ENCODE measurements at places on chromosomes 11 and 22.

DNA sequence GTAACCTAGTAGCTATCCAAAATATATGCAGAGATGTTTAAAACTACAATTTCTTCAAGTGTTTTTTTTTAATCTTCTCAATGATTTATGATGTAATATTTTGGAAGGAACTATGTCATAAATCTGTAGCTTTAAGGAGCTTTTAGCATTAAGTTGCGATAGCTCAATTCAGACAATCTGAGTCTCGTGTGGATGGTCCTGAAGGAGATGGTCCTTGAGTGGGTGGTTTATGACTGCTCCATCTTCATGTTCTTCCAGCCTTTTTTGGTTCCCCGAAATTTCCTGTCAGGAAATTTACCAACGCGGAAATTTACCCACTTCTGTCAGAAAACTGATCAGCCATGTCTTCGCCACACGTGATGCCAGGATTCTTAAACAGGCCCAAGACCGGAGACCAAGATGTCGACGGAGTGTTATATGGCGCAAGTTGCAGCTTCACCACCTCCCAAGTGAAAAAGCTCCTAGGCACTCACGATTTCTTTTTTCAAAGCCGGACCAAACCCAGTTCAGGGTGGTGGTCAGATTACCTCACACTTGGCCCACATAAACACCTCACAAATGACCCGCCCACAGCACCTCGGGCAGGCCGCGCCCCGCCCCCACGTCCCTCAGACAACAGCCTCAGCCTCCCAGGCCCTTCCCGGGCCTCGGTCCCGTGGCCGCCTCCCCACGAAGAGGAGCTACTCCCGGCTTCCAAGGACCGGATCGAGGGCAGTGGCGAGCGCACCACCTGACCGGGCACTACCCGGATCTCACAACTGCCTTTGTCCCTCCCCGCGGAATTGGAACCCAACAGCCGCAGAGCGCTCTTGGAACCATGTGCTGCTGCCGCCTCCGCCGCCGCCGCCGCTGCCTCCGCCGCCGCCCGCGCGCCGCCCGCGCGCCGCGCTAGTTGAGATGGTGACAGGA lies at the start of gene MORC2:
Gene MORC2, minus strand, starts transcription at position 760 of the 909 bp plus-strand sequence. CDS start 885 bp downstream, outside the sequence.
- no peak for DNase-seq

DNA sequence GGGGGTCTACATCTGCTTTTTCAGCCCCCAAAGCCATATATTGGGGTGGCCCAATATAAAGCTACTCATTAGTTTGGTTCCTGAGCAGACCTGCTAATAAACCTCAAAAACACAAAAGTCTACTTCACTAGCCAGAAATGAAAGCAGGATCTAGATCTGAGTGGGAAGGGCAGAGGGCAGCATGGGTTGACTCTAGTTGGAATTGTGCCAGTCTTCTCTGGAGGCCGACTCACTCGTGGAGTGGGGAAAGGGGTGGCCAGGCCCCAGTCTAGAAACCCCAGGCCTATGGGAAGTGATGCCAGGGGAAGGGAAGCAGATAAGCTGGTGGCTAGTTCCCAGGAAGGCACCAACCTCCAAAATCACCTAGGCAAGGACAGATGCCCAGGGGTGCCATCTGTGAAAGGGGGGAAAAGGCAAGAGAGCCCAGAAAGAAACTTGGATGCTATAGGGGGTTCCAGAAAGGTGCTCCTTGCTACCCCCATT lies 5.3 kb downstream of the PATZ1 start:
- DNase-seq = no peak

DNA sequence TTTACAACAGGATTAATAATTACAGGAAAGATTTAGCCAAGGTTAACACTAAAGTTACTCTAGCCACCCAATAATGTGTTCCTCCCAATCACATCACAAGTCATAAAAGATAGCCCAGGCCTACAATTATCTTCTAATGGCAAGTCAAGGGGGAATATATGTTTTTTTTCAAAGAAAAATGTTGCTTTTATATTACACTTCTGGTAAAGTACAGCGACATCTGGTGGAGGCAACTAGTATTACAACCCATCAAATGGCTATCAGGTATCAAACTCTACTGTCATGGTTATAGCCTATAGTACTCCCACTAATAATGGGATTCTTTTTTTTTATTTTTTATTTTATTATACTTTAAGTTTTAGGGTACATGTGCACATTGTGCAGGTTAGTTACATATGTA lies 71.8 kb downstream of the XRRA1 start:
- no peak for DNase-seq

- DNase-seq = no peak
Measured at GRCh38 chr11:46362156-46363030, 15.1 kb downstream of the DGKZ start.

GRCh38 chr11:9952511-9953196 lies 288.8 kb downstream of the SWAP70 start:
- DNase-seq = no peak

- DNase-seq = no peak
Measured at GRCh38 chr11:85847436-85847835, 7.7 kb upstream of the CCDC83 start.

DNA sequence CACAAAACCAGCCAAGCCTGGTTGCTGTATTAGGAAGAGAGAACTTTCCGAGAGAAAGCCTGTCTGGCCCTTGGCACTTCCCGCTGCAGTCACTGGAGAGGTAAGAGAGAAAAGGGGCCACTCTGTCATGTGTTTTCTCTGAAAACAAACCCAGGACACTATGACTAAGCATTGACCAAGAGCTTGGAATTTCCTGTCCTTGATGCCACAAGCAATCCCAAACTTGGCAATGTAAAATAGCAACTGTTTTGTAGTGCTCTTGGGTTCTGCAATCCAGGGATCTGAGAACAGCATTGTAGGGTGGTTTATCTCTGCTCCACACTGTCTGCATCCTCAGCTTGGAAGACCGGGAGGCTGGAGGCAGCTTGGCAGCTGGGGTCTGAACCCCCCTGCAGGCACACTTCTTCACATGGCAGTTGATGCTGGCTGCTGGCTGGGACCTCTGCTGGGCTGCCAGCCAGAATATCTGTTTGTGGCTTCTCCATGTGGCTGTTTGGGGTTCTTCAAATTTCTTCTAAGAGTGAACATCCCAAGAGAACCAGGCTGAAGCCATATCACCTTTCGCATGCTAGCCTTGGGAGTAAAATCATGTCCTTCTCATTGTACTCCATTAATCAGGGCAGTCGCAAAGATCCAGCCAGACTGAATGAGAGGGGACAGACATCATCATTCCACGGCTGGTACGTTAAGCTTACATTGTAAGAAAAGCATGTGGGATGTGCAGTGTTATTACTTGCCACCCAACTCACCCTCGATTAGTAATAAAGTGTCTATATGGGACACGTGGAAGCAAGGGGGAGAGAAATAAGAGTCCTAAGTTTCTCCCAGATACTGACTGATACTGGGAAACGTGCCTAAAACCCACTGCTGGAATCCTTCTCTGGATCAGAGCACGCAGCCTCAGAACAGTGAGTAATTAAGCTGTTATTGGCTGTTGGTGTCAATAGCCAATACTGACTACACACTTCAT lies 537.4 kb upstream of the B3GAT1 start:
- no peak for DNase-seq

GRCh38 chr22:17639247-17639741 lies 737 bp downstream of the BCL2L13 start:
- peak; percentile 37 for DNase-seq

DNA sequence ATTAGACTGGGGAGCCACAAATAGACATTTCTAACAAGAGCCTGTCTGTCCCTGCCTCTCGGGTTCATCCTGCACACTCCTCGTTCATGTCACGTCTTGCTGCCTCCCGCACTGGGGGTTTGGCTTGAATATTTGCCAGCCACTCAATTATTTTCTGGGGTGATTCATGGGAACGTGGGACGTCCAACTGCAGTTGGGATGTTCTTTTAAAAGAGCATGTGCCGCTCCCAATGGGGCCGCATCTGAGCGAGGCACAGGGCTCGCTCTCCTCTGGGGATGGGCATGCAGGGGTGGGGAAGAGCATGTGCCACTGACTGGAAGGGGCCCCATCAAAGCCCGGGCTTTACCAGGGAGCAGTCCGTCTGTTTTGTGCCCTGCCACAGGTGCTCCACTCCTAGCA lies 43.4 kb downstream of the PARVG start:
- DNase-seq = no peak

DNA sequence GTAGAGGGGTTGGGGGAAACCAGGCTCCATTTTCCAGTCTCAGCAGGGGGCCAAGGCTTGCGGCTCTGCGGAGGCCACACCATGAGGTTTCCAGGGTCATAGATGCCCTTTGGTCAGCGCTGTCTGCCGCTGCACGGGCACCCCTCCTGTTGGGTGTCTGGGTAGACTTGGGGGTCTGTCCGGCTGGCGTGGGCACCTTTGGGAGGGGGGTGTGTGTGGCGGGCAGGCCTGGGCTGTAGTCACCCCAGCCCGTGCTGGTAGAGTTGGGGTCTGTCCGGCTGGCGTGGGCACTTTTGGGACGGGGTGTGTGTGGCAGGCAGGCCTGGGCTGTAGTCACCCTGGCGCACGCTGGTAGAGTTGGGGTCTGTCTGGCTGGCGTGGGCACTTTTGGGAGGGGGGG lies 18.6 kb downstream of the LSP1 start:
- DNase-seq = no peak

DNA sequence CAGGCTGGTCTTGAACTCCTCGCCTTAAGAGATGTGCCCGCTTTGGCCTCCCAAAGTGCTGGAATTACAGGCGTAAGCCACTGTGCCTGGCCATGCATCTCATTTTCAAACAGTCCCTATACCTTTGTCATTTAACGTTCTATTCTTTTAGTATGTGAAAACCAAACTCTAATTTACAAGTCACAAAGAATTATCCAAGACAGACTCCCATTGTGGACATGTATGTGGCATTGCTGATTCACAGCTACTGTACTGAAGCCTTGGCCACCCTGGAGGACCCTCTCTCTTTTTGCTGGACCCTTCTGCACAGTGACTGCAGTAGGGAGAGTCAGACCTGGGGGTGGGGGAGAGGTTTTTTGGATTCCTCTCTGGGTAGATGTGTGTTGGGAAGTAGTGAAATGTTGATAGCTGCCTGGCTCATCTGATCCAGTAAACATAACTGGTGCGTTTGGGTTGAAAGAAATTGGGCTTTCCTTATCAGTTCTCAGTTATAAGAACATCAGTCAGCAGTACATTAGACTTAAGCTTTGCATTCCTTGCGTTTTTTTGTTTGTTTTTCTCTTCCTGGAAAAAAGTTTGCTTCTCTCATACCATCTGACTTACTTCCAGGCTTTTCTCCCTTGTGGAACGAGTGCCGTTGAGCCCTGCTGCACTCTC lies 65.9 kb downstream of the MED15 start:
- DNase-seq = no peak

- no peak for DNase-seq
Measured at GRCh38 chr11:78168539-78169477, 19.6 kb downstream of the KCTD21 start.

GRCh38 chr22:48923996-48924395 lies 903.7 kb downstream of the BRD1 start:
- no peak for DNase-seq

DNA sequence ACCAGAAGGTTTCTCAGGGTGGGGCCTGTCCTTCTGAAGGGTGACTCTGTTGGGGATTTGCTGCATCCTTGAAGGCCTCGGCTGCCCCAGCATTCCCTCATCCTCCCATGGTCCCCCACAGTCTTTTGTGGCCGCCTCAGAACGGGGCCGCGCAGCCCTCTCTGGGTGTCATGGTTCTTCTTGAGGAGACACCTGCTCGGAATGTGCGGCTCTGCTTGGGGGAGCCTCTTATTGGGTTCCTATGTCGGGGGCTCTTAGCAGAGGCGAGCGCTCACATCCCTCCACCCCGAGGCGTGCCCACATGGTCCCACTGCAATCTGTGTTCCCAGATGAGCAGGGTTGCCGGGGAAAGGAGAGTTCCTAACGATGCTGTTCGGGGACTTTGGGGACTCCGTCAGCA lies 1008.4 kb downstream of the BRD1 start:
- no peak for DNase-seq

DNA sequence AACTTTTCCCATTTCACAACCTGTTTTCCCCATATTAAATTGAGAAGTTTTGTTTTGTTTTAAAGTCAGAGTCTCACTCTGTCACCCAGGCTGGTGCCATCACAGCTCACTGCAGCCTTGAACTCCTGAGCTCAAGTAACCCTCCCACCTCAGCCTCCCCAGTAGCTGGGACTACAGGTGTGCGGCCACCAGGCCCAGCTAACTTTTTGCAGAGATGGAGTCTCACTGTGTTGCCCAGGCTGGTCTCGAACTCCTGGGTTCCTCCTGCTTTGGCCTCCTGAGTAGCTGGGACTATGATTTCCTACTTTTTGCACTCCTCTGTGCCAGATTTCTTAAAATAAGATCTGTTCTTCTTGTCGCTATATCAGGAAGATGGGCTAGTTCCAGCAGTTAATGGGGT lies 44.9 kb downstream of the GNB1L start:
- no peak for DNase-seq
